ENCODE measurements at places on chromosomes 5 and 9.

- no peak for DNase-seq
These were observed 945.6 kb upstream of the ARRDC3 start for GRCh38 chr5:92328584-92329259.

DNA sequence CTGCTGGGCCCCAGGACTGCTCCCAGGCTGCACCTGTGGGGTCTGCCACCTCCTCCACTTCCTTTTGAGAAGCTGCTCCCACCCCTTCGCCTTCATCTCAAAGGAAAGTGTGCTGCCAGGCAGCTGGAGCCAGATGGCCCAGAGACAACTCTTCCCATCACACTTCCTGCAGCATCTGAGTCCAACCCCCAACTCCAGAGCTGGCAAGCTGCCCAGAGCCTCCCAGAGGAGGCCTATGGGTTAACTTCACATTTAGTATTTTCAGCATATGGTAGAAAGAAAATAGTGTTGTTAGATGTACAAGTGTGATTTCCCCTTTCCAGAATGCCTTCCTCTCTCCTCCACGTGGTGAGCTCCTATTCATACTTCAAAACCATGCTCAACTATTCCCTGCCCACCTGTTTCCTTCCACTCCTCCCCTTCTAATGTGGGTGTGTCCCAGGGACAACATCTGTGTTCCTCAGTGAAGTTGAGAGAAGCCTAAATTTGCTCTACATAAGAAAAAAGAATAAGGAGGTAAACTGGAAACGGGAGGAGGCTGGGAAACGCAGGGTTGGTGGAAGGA is 38.6 kb upstream of the KCNMB1 start:
- DNase-seq = peak; percentile 9

GRCh38 chr9:132114102-132114707 is 34.5 kb upstream of the MED27 start:
- no peak for DNase-seq

DNA sequence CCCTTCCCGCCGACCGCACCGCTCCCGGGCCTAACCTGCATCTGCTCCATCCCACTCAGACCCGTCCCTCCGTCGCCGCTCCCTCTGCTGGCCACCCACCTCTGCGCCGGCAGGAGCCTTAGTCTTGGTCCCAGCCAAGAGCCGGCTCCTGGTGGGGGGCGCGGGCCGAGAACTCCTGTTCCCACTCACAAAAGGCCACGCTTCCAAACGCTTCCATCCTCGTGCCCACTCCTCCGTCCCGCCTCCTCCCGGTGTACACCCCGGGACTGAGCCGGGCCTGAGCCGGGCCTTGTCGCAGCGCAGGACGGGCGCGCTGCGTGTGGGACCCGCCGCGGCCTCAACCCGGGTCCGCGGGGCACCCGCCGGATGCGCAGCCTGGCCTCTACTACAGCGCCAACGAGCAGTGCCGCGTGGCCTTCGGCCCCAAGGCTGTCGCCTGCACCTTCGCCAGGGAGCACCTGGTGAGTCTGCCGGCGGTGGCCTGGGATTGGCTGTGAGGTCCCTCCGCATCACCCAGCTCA is 7.5 kb downstream of the ADAMTS13 start:
- DNase-seq = no peak

DNA sequence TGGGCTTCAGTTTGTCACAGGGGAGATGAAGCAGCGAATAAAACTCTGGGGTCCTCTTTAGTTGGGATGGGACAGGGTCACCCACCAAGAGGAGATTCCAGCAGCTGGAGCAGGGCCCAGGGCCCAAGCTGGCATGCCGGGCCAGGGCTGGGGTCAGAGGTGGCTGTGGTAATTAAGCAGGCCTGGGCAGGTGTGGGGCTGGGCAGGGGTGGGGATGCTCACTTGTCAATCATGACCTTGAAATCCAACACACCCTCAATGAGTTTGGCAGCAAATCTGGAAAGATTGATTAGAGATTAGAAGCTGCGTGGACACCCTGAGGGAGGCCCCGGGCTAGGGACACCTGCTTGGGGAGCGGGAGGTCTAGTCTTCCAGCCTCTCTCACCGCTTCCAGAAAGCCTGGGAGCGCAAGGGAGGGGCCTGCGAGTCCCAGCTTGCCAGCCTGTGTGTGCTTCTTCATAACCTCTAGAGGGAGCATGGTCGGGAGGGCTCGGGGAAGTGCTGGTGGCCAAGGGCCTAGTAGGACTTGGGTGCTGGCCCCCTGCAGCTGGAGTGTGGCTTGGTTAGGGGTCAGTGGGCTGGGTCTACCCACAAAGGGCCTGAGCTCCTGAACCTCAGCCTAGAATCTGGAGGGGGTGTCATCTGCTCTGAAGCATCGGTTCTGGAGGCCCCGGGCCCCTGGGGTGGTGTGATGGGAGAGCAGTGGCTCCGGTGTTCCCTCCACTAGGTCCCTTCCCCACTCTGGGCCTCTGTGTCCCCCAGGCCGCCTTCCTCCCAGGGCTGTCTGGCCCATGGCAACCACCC is 7.6 kb downstream of the CRAT start:
- DNase-seq = no peak
